ENCODE measurements at places on chromosomes 12 and 14. TPM values are rescaled to one million over a fixed set of nuclear protein-coding genes. Genes with fewer than 3 reads are reported as not detected.
A peak's percentile ranks its signal among the peaks of the same experiment; 100 is the strongest.

GRCh38 chr12:817941-818600 lies 65.7 kb downstream of the WNK1 start:
- no peak for DNase-seq

DNA sequence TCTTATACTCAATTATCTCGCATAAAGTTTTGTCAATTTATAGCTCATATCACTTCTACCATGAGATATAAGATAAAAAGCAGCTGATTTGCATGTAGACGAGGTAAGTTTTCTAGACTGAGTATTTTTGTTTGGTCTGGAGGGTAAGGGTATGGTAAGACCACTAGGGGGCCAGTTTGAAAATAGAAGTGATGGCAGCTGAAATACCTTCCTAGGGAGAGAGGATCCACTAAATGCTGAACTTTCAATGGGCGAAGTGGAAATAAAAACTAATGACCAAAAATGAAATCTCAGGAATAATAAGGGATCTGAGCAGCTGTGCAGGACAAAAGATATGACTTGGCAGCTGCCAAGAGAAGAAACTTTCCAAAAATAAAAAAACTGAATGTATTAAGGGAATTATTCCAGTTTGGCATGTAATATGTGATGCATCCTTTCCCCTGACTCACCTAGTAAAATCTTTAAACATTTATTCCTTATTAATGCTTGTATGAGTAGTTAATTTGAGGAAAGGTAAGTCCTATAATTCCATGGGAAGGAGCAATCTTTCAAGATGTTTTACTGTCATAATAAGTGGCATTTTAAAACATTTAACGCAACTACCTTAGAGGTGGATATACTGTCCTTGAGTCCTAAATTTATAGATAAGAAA lies 754.5 kb downstream of the C12orf50 start:
- DNase-seq, result no peak

DNA sequence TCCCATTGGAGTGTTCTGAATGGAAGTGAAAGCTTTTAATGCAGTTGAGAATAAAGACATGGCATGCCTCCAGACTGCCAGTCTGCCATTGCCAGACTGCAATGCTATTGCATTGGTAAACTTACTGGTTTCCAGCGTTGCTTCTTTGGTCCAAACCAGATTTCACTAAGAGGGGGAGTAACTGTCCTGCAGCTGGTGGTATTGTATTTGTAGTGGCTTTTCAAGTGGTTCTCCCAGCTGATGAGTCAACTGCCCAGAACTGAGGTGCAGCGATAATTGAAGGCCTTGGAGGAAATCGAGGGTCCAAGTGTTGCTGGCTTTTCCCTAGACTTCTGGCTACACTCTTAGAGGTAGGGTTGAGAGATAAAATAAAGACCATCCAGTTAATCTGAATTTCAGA lies 31.9 kb downstream of the ERG28 start:
- no peak for DNase-seq

GRCh38 chr14:44339231-44339630 lies 167.9 kb downstream of the FSCB start:
- no peak for DNase-seq

- DNase-seq, result no peak
These were observed 648 bp upstream of the AKAP5 start for GRCh38 chr14:64464651-64465050.

- no peak for DNase-seq
These were observed 54.2 kb upstream of the CERS5 start for GRCh38 chr12:50221228-50222008.

GRCh38 chr12:124684971-124685688 lies 117.7 kb upstream of the NCOR2 start:
- DNase-seq, result no peak

DNA sequence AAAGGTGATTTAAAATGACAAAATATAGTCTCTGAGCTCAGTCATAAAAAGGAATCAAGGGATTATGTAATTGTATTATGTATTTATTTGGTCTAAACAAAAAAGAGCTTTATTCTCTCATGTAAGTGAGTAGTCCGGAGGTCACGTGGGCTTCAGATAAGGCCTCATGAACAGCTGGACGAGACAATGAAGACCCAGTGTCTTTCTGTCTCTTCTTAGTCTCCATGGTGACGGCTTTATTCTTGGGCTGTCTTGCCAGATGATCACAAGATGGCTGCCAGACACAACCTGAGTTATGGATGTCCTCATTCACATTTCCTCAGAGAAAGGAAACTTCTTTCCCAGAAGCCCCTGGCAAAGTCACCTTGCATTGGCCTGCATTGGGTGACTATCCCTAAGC lies 98.6 kb downstream of the ARF6 start:
- no peak for DNase-seq

DNA sequence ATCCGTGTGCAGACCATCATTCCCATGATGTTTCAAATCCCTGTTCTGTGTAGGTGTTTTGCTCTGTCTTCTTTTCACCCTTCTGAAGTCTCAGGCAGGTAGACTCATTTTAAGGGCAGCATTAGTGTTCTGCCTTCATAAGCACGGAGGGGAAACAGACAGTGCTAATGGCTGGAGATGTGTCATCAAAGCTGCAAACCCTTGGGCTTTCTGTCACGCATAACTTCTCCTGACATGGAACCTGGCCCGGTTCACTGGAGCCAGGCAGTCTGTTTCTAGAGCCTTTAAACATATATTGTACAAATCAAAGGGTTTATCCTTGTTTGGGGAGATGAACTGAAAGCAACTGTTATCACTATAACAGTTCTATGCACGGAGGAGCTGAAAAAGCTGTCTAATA lies 141.4 kb downstream of the TMEM132D start:
- no peak for DNase-seq

DNA sequence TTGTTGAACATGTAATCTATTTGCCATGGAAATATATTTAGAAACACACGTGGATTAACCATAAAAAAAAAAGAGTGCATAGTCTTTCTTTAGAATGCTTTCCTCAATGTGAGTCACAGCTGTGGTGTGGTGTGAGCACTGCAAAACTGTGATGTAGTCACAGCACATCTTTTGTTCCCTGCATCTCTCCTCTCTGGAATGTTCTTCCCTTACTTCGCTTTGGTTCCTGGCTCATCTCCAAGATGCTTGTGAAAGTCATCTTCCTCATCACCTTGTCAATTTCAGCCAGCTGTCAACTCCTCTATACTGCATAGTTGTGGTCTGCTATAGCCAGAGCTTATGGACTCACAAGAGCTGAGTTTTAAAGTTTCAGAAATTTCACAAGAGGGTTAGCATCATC lies 60.2 kb downstream of the STAB2 start:
- no peak for DNase-seq

GRCh38 chr12:46472893-46473633 lies 100.5 kb upstream of the SLC38A2 start:
- no peak for DNase-seq

- no peak for DNase-seq
These were observed 381.5 kb upstream of the STXBP6 start for GRCh38 chr14:25431211-25432076.

- no peak for DNase-seq
These were observed 1494.0 kb upstream of the TMEM132C start for GRCh38 chr12:126773012-126773411.

- peak; percentile 22 for DNase-seq
These were observed 910.4 kb downstream of the VRK1 start for GRCh38 chr14:97707603-97708002.

DNA sequence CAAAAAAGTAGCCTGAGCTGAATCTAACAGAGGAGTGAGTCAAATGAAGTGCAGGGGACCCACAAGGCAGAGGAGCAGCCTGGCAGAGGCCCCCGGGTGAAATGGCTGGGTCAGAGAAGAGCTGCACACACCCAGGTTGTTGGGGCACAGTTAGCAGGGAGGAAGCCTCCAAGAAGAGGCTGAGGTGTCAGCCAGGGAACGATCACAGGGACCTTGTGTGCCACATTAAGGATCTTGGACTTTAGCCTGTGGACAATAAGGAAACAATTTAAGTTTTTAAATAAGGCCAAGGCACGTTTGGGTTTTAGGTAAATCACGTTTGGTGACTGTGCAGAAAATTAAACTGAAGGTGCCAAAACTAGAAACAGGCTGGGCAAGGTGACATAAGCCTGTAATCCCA lies 35.1 kb downstream of the OR10P1 start:
- DNase-seq, result no peak

DNA sequence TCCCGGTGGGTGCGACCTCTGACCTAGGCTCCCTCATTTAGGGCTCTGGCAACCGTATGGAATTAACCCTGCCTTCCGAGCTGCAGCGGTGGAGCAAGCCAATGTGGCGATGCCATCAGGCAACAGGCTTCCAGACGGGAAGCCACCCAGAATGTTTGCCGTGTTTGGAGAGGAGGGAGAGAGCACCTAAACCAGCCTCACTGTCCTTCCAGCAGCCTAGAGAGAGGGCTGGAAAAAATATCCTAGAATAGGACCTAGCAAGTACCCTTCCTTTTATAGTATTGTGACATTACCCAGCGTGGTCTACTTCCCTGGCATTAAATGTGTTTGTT lies 287 bp upstream of the SLC2A13 start:
- no peak for DNase-seq

TSPAN9 gene
- total RNA-seq, result 0.18 TPM

FAM90A1 gene
- 0.14 TPM for total RNA-seq

LUM gene
- total RNA-seq, result not detected

GPRC5D gene
- not detected for total RNA-seq

PLBD1 gene
- total RNA-seq, result not detected

ADSS1 gene
- 1.1 TPM for total RNA-seq

PLEKHD1 gene
- total RNA-seq, result not detected

CDKL1 gene
- 3.6 TPM for total RNA-seq

CLEC4E gene
- not detected for total RNA-seq

ZFYVE1 gene
- 9.8 TPM for total RNA-seq

All from activated T-helper 2 cell treated with anti-CD3 and anti-CD28 coated beads, Interferon-gamma antibody, Interleukin-2, Interleukin-4, amounts not matched to agents 10 μg/mL and 5 μg/mL and 100 μg/mL, durations not matched to agents 14 hours and 24 hours and 36 hours (primary cell).